GM12892 (cell line): ENCODE measurements at places on chromosomes 16 and 17.

DNA sequence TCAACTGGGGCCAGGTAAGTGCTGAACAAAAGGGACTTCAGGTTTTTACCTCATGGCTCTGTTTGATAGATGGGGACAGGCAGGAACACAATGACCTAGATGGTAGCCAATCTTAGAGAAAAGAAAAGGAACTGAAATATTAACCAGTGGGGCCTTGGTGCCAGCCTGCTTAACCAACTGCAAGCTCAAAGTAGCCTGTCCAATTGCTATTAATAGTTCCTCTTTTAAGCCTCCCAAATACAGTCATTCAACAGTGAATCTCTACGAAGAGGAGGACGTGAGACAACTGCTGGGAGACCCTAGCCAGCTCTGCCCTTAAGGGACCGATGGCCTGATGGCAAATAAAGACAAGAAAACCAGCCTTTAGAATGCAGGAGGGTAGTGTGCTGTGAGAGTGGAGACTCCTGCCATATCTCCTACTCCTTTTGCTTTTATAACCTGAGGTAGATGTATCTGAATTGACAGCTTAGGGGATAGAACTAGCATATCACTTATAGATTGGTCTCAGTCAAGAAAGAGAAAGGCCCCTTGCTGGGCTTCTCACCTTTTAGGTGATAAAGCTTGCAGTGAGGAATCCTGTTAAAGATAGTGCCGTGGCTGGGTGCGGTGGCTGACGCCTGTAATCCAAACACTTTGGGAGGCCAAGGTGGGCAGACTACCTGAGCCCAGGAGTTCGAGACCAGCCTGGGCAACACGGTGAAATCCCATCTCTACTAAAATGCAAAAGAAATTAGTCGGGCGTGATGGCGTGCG, 28.3 kb downstream of the ARSG start:
- no peak for DNase-seq

GRCh38 chr17:4072487-4073157, 70.2 kb downstream of the ZZEF1 start:
- DNase-seq: no peak

GRCh38 chr17:37568350-37569053, 40.7 kb downstream of the SYNRG start:
- no peak for DNase-seq

DNA sequence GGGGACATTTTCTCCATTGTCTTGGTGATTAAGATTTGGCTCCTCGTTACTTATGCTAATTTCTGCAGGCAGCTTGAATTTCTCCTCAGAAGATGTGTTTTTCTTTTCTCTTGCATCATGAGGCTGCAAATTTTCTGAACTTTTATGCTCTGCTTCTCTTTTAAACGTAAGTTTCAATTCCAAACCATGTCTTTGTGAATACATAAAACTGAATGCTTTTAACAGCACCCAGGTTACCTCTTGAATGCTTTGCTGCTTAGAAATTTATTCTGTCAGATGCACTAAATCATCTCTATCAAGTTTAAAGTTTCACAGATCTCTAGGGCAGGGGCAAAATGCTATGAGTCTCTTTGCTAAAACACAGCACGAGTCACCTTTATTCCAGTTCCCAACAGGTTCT, 19.4 kb downstream of the ARHGAP44 start:
- DNase-seq: no peak

DNA sequence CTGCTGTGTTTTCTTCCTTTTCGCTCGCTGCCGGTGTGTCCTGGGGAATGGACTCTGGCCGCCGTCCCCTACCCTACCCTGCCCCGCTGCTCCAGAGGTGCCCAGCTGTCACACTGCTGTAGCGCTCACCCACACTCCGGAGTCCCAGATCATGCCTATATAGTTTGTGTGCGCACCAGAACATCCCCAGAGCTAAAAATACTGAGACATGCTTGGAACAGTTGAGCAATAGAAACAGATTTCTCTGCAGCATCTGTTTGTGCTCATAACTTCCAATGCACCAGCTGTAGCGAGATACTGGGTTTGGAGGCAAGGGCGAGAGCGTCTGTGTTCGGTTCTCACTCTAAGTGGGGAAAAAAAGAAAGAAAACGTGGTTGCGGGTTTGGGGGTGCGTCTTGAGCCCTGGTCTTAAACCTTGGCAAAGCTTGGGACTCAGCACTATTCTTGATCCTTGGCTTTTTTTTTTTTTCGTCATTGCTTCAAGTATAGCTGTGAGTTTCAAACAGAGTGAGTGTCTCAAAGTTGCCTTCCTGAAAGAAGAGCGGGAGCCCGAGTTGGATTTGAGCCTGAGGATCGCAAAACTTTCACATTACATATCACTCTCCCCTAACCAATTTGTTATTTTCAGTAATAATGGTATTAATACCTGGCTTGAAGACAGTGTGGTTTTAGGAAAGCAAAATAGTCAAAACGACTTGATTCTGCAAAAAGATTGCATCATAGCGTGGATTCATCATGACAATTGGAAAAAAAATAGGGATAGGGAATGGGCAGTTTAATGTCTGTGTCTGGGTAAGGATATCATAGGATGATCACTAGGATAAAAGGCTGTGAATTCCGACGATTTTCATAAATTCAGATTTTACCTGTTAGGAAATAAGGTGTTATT, 621 bp downstream of the KCNJ2 start:
- DNase-seq: no peak

DNA sequence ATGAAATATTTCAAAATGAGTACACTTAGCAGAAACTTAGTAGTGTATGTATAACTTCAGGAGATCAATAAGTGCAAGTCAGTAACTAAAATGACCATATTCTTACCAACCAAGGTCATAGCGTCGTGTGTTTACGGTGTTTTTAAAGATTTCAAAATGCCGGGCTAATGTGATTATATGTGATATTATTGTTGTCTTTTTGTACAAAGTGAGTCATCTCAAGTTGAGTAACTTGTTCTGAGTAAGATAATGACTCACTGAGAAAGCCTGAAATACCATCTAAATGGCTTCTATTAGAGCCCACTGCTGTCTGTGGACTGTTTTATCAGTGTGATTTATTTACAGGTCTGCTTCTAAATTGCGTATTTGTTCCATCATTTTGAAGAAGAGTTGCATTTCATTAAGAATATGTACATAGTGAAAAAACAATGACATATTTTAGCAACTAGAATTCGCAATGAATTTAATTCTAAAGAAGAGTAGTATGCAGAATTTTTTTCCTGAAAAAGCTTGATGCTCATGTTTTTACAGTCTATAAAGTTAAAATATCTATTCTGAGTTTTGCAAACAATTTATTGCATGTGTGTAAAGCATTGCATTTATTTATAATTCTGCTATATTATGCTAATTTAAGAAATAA, 12.7 kb downstream of the KRT12 start:
- DNase-seq: no peak

DNA sequence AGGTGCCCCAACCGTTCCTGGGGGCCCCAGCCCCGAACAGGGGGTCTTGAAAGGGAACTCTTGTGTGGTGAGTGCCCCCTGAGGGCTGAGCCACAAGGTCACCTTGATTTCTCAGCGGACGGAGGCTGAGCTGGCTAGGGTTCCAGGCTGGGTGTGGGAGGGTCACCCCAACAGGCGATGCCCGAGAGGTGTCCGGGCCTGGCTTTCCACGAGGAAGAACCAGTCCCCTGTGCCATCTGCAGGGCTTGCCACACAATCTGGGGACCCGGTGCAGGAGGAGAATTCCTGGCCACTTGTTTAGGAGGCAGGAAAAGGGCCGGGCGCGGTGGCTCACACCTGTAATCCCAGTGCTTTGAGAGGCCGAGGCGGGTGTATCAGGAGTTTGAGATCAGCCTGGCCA, 16.8 kb upstream of the SLC38A10 start:
- no peak for DNase-seq
